Activated CD4-positive, alpha-beta T cell treated with anti-CD3 and anti-CD28 coated beads for 48 hours (primary cell): ENCODE measurements at places on chromosomes 2 and 18.

DNA sequence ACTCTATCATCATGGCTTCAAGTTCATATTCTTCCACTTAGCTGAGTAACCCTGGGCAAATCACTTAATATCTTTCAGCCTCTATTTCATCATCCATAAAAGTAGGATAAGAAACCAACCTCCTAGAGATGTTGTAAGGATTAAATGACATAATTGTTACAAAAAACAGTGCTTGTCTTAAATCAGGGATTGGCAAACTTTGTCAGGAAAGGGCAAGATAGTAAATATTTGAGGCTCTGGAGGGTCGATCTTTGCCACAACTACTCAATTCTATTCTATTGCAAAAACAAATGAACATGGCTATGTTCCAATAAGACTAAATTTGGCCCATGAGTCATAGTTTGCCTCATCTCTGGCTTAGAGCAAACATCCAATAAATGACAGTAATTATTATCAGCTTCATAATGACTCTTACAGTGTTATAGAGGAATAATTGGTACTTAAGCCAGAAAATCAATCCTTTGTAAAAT is 184.7 kb downstream of the SATB2 start:
- DNase-seq = no peak

DNA sequence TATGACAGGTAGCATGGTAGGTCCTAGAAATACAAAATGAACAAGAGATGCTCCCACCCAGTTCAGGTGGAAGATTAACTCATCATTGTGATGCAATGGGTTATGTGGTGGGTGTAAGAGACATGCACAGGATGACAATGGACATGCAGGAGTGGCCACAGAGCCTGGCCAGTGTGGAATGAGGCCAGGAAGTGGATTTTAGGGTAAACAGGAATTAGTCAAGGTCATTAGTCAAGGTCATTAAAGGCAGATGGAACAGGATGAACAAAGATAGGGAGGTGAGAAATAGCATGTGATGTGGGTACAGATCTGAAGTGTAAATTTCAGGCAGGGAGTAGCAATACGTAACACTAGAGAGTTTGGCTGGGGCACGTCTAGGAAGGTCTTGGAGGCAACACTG is 15.6 kb upstream of the SERTAD2 start:
- no peak for DNase-seq

GRCh38 chr2:181466661-181467576 is 9.7 kb downstream of the ITGA4 start:
- peak; percentile 88 for DNase-seq

- DNase-seq = no peak
Observed at GRCh38 chr18:7267973-7268372, 37.1 kb downstream of the LRRC30 start.
